ENCODE measurements at places on chromosomes 4 and X.

DNA sequence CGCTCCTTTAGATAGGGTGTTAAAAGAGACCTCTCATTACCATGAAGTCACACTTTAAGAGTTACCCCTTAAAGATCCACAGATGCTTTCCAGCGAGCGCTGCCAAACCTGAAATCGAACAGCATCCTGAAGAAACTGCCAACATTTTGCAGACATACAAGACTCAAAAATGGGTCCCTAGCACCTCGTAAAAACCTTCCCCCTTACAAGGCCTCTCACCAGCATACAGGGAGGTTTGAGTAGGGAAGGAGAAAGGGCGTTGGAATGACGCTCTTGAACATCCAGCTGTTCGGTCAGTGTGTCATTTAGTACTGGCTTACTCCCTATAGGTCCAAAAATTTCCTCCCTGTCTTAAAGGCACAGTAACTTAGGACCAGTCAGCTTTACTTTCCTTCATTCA, 45.3 kb upstream of the PGRMC1 start:
- no peak for DNase-seq

GRCh38 chr4:124970011-124970410, 257.5 kb upstream of the ANKRD50 start:
- DNase-seq = no peak

- DNase-seq = no peak
Observed at GRCh38 chr4:137961051-137961438, 281.1 kb downstream of the SLC7A11 start.

GRCh38 chrX:130861462-130861861, 41.5 kb downstream of the ENOX2 start:
- DNase-seq = no peak

DNA sequence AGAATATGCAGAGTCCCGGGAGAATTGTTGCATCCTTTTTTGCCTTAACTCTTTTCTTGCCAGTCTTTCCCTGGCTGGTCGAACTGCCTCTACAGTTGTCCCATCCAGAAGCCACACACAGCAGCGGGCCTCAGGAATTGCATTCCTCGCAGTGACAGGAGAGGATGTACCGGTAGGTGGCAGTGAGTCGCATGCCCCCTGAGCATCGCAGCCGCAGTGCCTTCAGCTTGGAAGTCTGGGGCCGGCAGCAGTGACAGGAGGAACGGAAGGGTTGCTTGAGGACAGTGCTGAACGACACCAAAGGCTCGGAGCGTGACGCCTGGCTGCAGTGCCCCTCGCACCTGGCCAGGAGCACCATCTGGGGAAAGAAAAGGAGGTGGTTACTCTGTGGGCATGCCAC, 23.5 kb downstream of the NDP start:
- peak; percentile 11 for DNase-seq

DNA sequence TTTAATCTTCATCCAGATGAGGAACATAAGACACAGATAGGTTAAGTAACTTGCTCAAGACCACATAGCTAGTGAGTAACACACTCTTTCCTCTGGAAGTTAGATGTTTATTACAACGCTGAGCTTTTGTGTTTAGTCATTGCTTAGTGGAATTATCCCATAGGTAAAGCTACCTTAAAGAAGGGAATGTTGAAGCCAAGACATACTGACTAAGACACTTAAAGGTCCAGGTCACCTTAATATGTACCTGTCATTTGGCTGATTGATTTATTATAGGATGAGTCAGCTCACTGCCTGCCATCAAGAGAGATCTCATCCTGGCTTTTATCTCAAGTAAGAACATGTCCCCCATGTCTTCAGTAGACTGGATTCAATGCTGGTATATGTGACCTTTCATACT, 53.4 kb downstream of the KDR start:
- no peak for DNase-seq

DNA sequence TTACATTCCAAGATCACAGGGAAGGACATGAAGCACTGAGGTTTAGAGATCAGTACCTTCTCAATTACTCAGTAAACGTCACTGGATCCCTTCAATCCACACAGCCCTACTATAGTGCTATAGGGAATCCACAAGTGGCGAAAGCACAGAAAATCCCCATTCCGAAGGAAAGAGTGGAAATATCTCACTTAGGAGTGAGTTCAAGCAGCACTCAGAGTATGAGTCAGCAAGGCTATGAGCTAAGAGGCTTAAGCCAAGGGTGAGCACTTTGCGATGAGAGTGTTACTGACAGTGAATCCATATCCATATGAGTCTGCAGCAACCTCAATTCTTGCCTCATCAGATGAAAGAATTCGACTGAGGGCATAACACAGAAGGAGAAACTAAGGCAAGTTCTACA, 165.1 kb downstream of the VSIG4 start:
- DNase-seq = no peak

- no peak for DNase-seq
Observed at GRCh38 chr4:56728512-56728911, 47.4 kb upstream of the HOPX start.

DNA sequence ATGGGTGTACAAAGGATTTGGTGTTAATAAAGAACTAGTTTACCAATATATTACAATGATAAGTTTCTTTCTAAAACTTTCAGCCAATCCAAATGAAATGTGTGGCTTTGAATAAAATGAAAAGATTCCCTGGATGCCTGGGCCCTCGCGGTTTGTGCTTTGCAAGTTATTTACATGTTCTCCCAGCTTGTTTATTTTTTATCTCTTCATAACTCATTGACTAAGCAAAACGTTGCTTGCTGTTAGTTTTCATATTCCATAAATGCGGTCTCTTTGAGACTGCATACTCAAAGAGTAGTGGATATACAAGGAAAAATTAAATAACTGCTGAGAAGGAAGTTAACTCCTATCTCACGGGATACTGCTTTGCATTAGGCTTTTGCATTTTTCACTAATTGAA, 26.0 kb downstream of the FHDC1 start:
- DNase-seq = no peak
